ENCODE measurements at places on chromosomes 16 and 17. TPM values are rescaled to one million over a fixed set of nuclear protein-coding genes. Genes with fewer than 3 reads are reported as not detected.
A peak's percentile ranks its signal among the peaks of the same experiment; 100 is the strongest.

GINS2 gene
- 1.3 TPM for polyA plus RNA-seq

PGAP6 gene
- 17.0 TPM for polyA plus RNA-seq

AXIN2 gene
- 16.2 TPM for polyA plus RNA-seq

DNAAF8 gene
- 0.31 TPM for polyA plus RNA-seq

CNTNAP1 gene
- 0.86 TPM for polyA plus RNA-seq

TBX6 gene
- polyA plus RNA-seq: 0.38 TPM

NME1 gene
- polyA plus RNA-seq: 58.9 TPM

CACNB1 gene
- polyA plus RNA-seq: 0.39 TPM

RHBDL3 gene
- not detected for polyA plus RNA-seq

DNA sequence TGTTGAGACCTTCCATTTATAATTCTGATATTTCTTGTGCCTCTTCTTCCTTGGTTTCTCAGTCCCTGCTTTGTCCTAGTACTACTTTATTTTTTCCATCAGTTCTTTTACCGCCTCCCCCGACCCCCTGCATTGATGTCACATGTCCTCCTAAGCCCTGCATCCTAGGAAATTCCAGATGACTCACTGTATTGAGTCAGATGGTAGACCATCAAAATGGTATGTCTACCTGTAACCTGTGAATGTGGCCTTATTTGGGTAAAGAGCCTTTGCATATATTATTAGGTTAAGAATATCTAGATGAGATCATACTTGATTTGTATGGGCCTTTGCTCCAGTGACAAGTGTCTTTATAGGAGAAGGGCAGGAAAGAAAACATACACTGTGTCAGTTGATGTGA is 515.3 kb upstream of the CA10 start:
- no peak for DNase-seq

- no peak for DNase-seq
These were observed 9.8 kb upstream of the CMTM3 start for GRCh38 chr16:66594739-66595138.

DNA sequence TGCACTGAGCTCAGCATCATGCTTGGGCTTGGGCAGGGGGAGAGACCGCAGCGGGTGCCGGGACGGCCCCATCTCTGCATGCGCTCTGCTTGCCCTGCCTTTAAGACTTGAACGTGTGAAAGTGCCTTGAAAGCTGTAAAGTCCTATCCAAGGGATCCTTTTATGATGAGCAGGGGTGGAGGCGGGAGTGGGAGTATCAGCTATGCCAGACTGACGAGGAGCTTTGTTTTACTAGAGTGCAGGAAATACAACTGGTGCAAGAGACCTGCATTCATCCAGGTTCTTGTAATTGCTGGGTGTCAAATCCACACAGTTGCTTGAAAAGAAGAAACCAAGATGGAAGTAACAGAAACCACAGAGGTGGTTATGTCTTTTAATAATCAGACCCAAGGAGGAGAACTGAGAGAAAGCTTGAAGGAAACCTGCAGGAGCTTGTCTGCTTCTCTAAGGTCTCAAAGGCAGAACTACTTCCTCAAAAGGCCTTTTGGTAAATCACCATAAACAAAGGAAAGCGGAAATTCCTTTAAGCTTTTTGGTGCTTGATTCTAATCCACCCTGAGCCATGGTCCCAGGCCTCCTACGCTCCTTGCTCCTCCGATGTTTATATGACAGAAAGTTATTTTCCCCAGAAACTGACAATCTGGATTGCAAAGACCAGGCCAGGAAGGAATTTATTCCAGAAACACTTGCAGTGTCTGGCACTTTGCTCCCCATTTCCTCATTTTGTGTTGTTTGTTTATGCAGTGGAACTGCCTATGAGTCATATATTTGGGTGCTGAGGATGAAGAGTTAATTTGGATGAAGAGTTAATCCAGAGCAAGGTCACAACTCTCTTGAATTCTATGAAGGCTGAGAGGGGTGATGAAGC is 51.3 kb upstream of the FBXO47 start:
- peak; percentile 26 for DNase-seq

DNA sequence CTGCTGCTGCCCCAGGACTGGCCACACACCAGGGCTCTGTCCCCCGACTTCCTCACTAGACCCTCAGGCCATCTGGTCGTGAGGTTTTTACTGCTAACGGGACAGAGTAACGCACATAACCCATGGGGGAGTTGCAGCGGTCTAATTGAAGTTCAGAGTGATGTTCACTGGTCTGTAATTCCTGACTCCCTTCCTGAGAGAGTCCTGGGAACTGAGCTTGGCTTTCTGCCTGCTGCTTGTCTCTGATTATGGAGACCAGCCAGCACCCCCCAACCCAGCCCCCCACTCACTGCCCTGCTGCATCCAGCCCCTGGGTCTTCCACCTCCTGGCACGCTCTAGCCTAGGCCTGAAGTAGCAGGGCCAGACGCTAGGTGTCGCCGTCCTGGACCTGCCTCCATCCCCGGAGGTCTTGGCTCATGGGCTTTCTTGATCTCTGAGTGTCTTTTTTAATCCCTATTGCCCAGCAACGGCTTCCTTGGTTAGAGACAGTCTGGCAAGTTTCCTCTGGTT is 192.9 kb downstream of the CCDC182 start:
- DNase-seq: no peak

DNA sequence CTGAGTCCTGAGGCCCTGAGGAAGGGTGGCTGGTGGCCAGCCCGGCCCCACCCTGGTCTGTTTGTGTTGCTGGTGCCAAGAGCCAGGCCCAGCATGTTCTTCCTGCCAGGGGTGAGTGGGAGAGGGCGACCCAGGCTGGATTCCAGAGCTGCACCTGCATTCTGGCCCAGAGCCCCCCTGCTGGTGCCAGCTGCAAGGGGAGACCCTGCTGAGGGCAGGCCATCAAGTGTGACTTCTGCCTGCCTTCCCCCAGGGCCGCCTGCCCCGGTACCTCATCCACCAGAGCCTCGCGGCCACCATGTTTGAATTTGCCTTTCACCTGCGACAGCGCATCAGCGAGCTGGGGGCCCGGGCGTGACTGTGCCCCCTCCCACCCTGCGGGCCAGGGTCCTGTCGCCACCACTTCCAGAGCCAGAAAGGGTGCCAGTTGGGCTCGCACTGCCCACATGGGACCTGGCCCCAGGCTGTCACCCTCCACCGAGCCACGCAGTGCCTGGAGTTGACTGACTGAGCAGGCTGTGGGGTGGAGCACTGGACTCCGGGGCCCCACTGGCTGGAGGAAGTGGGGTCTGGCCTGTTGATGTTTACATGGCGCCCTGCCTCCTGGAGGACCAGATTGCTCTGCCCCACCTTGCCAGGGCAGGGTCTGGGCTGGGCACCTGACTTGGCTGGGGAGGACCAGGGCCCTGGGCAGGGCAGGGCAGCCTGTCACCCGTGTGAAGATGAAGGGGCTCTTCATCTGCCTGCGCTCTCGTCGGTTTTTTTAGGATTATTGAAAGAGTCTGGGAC is 2.4 kb upstream of the TCAP start:
- DNase-seq: no peak

DNA sequence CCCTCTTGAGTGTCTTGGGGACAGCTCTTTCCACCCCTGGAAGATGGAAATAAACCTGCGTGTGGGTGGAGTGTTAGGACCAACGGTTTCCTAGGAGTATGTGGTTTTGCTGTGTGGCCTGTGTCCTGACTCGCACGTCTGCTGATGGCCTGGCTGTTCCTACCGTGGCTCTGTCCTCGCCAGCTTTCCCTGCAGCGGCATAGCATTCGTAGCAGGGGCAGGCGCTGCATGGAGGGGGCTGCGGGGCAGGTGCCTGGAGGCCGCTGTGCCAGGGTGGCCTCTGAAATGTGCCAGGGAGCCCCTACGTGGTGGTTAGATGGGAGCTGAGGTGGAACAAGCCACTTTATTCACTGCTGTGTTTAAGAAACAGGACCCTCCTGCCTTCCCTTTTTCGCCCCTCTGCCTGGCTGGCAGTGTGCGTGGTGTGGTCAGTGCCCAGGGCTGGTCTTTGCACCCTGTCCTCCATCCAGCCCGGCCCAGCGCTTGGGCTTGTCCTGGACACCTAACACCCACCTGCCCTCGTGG is 10.6 kb downstream of the SLC16A3 start:
- DNase-seq: no peak

- DNase-seq: no peak
These were observed 252.3 kb downstream of the CHD9NB start for GRCh38 chr16:52800432-52800831.

- no peak for DNase-seq
These were observed 3.1 kb downstream of the TLCD2 start for GRCh38 chr17:1707107-1707506.
